Transverse colon (tissue), 4 donors: ENCODE measurements at places on chromosomes 4 and X. TPM values are rescaled to one million over a fixed set of nuclear protein-coding genes. Genes with fewer than 3 reads are reported as not detected.

DNA sequence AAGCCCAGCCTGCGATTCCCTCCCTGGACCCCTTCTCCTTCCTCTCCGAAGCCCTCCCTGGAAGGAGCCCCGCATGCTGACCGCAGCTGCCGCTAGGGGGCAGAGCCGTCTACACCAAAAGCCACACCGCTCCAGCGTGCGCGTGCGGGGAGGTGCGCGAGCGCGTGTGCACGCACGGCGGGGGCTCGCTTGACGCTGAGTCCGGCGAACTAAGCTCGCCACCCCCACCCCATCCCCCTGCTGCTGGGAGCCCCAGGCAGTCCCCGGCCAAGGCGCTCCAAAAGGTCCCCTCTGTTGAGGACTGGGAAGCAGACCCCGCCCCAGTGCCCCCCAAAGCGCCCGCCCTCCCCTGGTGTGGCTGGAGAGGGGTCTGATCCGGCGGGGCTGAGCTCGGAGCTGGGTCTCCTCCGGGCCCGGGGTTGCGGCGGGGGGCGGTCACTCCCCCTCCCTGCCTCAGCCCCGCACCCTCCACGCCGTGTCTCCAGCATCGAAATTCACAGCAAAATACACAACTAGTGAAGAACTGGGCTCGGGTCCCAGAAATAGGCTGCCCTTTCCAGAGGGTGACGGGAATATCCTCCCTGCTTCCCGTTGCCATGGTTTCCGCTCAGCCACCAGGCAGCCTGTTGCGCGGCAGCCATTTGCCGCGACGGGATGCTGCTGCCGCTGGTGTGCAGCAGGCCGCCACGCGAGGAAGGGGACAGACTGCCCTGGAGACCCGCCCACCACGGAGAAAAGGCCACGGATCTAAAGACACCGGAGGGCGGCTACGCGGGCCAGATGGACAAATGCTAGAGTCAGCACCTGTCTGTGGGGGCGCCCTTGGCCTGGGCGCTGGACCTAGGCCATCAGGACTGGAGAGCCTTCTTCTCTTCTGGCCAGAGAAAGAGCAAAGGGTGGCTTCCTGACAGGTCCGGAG lies 11.2 kb upstream of the CCNQ start:
- no peak overlapping the region for H3K27ac ChIP-seq
- H3K4me3 ChIP-seq, result peak overlapping the region; percentile 34
- peaks cover 8% of the 10 kb centered on the region for H3K27me3 ChIP-seq
- no peaks in the 10 kb centered on the region for H3K4me1 ChIP-seq
- H3K36me3 ChIP-seq, result no peaks in the 10 kb centered on the region

DNA sequence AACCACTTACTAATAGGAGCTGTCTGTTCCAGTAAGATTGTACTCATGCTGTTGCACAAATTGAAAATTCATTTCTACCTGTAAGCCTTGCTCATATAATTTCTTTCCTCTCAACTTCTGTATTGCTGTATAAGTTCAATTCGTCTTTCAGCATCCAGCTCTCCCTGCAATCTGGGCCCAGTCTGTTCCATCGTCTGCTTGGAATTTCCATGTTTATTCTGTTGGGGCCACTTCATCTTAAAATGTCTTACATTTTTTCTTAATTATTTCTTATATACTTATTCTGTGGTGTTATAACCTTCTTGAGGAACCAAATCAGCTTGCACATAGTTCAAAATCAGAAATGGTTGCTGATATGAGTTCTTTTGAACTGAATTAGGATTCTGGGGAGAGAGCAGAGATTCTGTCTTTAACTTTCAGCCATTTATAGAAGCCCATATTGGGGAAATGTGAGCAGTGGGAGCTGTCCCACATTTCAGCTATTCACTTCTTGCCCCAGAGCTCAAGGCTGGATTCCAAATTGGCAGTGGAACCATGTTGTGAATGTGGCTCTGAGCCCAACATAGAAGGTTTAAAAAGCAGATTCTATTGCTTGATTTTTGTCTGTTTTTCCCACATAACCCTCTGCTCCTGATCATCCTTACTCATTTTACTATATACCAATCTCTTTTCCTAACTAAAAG lies 291.9 kb downstream of the BMPR1B start:
- no peak overlapping the region for H3K4me3 ChIP-seq
- DNase-seq, result no peak
- H3K4me1 ChIP-seq, result no peaks in the 10 kb centered on the region

DNA sequence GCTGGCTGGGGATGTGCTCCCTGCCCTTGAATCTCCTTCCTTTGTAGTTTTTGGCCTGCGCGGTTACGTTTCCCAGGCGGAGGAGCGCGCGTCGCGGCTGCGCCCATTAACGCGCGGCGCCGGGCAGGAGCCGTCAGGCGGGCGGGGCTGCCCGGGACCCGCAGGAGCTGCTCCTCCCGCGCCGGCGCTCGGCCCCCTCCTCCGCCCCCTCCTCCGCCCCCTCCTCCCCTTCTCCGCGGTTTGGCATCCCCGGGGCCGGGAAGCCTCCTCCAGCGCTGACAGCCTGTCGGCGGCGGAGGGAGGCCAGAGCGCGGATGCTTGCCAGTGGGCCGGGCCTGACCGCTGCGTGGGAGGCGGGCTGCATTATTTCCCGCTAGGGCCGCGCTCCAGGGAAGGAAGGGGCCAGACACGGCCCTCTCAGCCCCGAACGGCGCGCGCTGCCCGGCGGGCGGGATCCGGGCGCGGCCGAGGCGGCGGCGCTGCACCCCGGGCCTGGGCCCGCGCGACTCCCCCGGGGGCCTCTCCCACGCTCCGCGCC lies at the start of gene DCLK2:
Gene DCLK2, plus strand, starts transcription at position 405 of the 538 bp plus-strand sequence. CDS start 583 bp downstream, outside the sequence.
- H3K27me3 ChIP-seq, result no peaks in the 10 kb centered on the region
- H3K27ac ChIP-seq, result peak within 1 kb of the TSS; percentile 85
- H3K36me3 ChIP-seq, result no peaks in the 10 kb centered on the region
- DNase-seq, result peak; percentile 59
- peaks cover 13% of the 10 kb centered on the region for H3K4me1 ChIP-seq

DNA sequence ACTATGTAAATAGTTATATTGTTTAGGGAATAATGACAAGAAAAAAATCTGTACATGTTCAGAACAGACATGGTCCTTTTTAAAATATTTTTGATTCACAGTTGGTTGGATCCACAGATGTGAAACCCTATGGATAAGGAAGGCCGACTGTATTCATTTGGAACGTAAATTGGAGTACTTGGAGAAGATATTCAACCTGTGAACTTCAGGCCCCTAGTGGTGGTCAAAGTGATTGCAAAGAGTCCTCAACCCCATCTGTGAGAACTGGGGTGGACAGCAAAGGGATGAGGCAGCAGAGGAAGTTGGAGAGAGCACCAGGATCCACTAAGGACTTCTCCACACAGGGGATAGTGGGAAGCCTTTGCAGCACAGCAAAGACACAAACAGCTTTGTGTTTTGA lies 6.2 kb upstream of the CXCL13 start:
- no peaks in the 10 kb centered on the region for H3K4me1 ChIP-seq
- H3K36me3 ChIP-seq, result no peaks in the 10 kb centered on the region
- DNase-seq, result no peak
- no peak overlapping the region for H3K4me3 ChIP-seq

GRCh38 chr4:37001688-37002436 lies 242.7 kb upstream of the NWD2 start:
- no peaks in the 10 kb centered on the region for H3K27me3 ChIP-seq
- H3K4me1 ChIP-seq, result no peaks in the 10 kb centered on the region
- H3K27ac ChIP-seq, result no peak overlapping the region
- no peak for DNase-seq
- no peaks in the 10 kb centered on the region for H3K36me3 ChIP-seq

DNA sequence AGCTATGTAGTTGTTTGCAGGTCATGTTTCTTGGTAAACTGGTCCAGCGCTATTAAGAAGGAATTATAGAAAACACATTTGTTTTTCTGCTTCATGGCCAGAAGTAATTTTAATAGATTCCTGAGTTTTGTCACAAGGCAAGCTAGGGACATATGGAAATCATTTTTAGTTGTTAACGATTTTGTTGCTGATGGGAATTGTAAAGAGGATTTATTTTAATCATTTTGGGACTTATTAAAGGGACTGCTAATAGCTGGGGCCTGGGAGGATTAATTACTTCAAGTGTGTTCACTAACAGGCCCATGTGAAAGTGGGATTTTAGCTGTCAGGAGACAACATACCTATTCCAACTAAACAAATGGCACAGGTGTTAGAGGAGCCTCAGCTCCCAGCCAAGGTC lies 492.0 kb upstream of the ARX start:
- H3K4me3 ChIP-seq, result no peak overlapping the region
- H3K36me3 ChIP-seq, result no peaks in the 10 kb centered on the region
- no peaks in the 10 kb centered on the region for H3K27me3 ChIP-seq
- H3K4me1 ChIP-seq, result no peaks in the 10 kb centered on the region

DNA sequence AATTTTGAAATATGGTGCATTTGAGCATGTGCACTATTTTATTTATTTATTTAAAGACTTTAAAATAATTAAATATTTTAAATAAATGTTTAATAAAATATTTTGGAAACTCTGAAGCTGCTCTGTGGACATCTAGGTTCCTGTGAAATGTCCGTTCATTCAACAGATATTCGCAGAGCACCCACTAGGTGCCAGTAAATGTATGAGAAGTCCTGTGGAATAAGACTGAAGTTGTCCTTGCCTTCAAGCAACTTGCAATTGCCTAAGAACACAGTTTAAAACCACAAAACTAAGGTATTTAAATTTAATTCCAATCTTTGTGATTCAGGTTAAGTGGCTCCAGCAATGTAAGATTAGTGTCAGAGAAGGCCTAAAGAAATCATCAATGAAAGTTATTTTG lies 306.7 kb downstream of the GBA3 start:
- H3K27me3 ChIP-seq, result no peaks in the 10 kb centered on the region
- DNase-seq, result no peak
- H3K36me3 ChIP-seq, result no peaks in the 10 kb centered on the region
- H3K4me3 ChIP-seq, result no peak overlapping the region

DNA sequence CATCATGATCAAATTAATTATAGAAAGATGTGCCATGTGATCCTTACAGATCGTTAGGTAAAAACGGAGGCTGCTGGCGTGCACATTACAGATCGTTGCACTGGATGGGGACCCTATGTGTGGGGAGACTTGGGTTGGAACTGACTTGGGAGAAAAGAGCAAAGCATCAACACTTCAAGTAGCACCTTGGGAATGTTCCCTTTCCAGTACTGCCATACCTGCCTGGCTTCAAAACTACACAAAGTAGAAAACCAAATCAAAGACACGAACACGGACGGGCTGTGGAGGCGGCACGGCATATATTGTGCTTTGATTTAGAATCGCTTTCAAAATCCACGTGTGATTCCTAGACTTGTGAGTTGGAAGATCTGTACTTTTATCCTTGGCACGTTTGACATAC lies 898 bp downstream of the CMC4 start:
- no peak for DNase-seq
- peak overlapping the region; percentile 56 for H3K4me3 ChIP-seq
- H3K4me1 ChIP-seq, result peaks cover 4% of the 10 kb centered on the region

DNA sequence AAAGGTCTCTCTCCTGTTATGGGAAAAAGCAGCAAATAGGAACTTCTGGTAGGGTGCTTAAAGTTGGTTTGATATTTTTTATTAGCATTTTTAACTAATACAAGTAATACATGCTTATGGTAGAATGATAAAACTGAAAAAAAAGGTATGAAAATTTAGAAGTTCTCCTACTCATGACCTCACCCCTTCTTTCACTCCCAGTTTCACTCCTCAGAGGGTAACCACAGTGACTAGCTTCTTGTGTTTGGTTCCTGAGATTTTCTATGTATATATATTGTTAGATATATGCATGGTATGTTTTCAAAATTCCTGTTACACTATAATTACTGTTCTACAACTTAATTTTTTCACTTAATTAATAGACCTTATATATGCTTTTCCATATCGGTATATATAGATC lies 66.5 kb downstream of the AR start:
- no peaks in the 10 kb centered on the region for H3K4me1 ChIP-seq
- no peaks in the 10 kb centered on the region for H3K36me3 ChIP-seq
- H3K4me3 ChIP-seq, result no peak overlapping the region

GRCh38 chr4:3082925-3083515 lies 8.5 kb downstream of the HTT start:
- peaks cover 11% of the 10 kb centered on the region for H3K4me1 ChIP-seq
- H3K36me3 ChIP-seq, result peaks cover 1% of the 10 kb centered on the region
- DNase-seq, result no peak
- H3K4me3 ChIP-seq, result no peak overlapping the region
- no peaks in the 10 kb centered on the region for H3K27me3 ChIP-seq

Gene HPRT1
- total RNA-seq, result 16.1 TPM

Gene NAT8L
- 1.9 TPM for total RNA-seq

DNA sequence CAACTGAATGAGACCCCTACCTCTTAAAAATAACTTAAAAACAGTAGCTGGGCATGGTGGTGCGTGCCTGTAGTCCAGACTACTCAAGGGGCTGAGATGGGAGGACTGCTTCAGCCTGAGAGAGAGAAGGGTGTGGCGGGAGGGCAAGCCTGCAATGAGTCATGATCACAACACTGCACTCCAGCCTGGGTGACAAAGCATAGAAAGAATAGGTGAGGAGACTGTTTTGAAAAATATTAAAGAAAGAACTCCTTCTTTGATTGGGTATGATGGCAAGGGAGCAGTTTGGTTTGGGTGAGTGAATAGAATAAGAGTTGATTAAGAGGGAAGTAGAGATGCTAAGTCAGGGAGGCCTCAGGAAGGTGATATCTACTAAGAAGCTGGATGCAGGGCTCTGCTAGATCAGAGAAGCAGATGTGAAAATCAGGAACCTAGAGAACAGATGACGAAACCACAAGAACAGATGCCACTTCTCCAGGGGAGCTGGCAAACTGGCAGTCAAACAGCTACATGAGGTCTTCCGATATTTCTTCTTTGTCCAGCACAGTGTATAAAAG lies 318.6 kb downstream of the OPHN1 start:
- peak; percentile 18 for DNase-seq
- no peak overlapping the region for H3K27ac ChIP-seq
- no peaks in the 10 kb centered on the region for H3K27me3 ChIP-seq
- no peak overlapping the region for H3K4me3 ChIP-seq

Gene PABPC5
- total RNA-seq, result 1.1 TPM

- no peak overlapping the region for H3K27ac ChIP-seq
- H3K36me3 ChIP-seq, result no peaks in the 10 kb centered on the region
- H3K27me3 ChIP-seq, result no peaks in the 10 kb centered on the region
- H3K4me1 ChIP-seq, result peaks cover 11% of the 10 kb centered on the region
- DNase-seq, result no peak
These were observed 32.4 kb downstream of the PRIMPOL start for GRCh38 chr4:184681916-184682315.

- H3K27ac ChIP-seq, result no peak overlapping the region
- no peak for DNase-seq
- H3K4me1 ChIP-seq, result no peaks in the 10 kb centered on the region
- H3K27me3 ChIP-seq, result no peaks in the 10 kb centered on the region
- H3K36me3 ChIP-seq, result no peaks in the 10 kb centered on the region
These were observed 59.5 kb downstream of the CD38 start for GRCh38 chr4:15837591-15837990.

Gene AWAT2
- total RNA-seq, result not detected

Gene NHS
- total RNA-seq, result 1.2 TPM

Gene CTAG1B
- total RNA-seq, result not detected

GRCh38 chr4:139501117-139501516 lies 47.2 kb downstream of the RAB33B start:
- H3K27ac ChIP-seq, result no peak overlapping the region
- no peaks in the 10 kb centered on the region for H3K4me1 ChIP-seq
- no peaks in the 10 kb centered on the region for H3K36me3 ChIP-seq
- DNase-seq, result no peak
- no peaks in the 10 kb centered on the region for H3K27me3 ChIP-seq
